ENCODE measurements at places on chromosomes 3 and 15.

DNA sequence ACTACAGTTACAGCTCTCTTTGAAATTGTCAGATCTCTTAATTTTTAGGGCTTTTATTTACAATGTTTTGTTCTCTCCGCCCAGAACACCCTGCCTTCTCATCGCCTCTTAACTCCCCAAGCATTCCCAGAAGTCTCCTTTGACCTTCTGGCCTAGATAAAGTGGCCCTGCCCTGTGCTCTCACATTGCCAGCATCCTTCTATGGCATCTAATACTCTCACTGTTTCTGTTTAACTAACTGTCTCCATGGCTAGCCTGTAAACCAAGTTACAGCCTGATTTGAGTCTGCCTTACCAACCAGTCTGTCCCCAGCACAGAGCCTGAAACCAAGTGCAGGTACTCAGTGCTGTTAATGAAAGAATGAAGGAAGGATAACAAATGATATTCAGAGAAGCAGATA, 19.9 kb downstream of the COL8A1 start:
- no peak for DNase-seq

DNA sequence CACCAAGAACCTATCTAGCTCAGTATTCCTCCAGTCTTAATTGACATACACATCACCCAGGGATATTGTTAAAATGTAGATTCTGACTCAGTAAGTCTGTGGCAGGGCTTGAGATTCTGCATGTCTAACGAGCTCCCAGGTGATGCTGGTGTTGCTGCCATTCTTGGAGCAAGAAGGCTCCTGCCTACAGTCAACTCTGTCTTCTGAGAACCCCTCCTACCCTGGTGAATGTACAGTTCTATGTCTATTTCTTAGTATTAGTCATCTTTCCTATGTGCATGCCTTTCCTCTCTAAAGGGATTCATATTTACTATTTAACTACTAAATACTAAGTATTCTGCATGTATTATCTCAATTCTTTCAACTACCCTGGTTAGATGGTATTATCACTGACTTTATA, 268.7 kb downstream of the EDEM1 start:
- no peak for DNase-seq

GRCh38 chr3:66761093-66761780, 236.9 kb upstream of the KBTBD8 start:
- no peak for DNase-seq

DNA sequence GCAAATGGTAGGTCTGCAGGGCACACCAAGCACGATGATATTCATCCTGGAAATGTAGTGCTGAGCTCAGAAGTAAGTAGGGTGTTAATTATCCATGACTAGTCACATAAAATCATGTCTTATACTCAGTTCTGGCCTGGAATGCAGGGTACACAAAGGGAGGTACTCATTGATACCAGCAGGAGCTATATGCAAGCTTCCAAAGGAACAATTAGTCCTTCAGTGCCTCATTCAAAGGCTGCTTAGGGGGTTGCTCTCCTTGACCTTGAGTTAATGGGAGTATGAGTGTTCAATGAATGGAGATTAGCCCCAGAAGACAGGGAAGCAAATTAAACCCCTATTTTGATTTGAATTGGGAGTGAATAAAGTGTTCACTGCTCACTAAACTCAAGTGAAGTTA, 38.3 kb downstream of the CNTN6 start:
- DNase-seq = no peak

- no peak for DNase-seq
Observed at GRCh38 chr3:13142552-13143380, 69.5 kb upstream of the IQSEC1 start.

DNA sequence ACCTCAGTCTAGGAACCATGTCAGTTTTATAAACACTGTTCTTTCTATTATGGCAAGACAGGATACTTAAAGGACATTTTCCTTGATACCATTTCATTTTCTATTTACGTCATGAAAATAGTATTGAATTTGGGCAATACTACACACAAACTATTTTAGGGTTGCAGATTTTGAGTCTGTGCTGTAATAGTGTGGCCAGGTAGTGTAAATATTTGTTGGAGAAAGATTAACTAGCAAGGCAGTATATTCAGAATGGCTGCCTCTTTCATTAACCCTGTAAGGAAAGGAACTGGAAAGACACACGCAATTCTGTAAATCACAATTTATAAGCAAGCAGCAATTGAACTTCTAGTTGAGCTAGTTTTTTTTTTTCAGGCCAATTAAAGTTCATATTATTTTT, 2.0 kb downstream of the CTXND1 start:
- DNase-seq = no peak

GRCh38 chr15:56871867-56872266, 46.6 kb upstream of the TCF12 start:
- DNase-seq = no peak

GRCh38 chr3:3714572-3714971, 84.7 kb upstream of the LRRN1 start:
- DNase-seq = no peak

DNA sequence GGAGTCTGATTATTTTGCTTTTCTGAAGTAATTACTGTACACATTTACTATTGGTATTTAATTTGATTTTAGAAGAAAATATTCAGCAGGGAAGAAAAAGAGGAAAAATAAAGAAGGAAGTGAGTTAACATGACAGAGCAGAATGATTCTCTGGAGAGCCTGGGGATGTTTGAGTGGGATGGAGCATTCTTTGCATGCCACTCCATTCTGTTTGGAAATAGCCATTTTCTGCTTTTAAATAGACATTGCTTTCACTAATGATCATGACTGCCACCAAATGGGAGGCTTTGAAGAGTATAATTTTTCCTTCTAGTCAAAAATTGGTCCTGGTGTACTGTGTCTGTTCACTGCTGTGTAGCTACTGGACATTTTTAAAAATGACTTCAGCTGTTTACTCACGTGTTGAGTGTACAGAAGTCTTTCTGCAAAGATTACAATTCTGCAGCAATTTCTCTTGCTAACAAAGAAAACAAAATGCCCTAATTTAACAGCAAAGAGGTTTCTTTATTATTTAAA, 196.1 kb downstream of the RYR3 start:
- no peak for DNase-seq

DNA sequence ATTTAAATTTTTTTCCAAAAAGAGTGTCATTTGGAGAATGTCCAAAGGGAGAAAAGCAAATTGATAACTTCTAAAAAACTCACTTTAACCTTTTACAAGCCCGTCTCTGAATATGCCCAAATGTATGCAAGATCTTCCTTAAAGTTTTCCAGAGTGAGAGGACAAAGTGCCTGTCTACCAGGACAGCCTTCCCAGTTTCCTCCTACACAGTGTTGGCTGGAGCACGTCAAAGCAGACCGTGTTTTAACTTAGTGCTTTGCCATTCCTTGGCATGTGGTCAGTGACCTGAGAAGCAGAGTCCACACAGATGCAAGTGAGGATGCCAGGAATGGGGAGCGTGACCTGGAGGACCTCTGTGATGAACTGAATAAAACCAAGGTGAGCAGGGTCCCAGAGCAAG, 245.7 kb downstream of the FAM43A start:
- no peak for DNase-seq

DNA sequence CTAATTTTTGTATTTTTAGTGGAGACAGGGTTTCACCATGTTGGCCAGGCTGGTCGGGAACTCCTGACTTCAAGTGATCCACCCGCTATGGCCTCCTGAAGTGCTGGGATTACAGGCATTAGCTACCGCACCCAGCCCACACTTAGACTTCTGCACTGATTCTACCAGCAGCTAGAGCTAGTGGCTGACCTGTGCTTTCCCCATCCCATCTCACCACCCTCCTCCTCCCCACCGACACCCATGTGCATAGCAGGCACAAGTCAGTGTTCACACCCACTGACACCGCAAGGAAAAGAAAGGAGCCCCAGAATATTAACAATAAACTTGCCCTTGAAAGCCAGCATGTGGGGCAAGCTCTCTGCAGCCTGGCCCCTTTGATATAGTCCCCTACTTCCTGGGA, 11.2 kb upstream of the ABTB1 start:
- DNase-seq = no peak

- DNase-seq = no peak
Observed at GRCh38 chr3:89954137-89954536, 846.7 kb downstream of the EPHA3 start.

DNA sequence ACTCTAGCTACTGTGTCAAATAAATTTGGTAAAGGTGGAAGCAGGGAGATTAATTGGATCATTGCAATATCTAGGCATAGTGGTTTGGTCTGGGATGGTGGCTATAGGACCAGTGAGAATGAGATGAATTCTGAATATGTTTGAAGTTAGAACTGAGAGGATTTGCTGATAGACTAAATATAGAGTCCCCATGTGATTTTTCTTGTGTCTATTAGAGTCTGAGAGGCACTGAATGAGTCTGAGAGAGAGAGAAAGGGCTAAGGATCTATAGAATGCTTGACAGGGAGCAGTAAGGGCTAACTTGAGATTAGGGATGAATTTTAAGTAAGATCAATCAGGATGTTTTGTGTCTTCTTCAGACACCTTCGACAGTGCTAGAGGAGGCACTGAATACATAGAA, 77.9 kb upstream of the CHL1 start:
- DNase-seq = no peak
